Vagina (tissue), 2 donors: ENCODE measurements at places on chromosomes 12 and 14.

DNA sequence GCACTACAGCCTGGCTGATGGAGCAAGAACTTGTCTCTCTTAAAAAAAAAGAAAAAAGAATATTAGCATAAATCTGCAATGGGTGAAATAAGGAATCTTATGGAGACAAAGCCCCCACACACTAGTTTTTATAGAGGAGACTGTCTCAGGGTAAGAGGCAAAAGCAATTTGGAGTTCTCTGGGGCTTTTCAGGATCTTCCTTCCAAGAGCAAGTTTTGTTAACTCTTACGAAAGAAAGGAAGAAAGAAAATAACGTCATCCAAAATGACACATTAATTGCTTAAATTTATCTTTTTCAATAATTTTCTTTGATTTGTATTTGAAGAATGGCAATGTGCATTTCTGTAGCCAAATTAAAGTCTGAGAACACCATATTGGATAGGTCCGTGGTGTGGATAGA lies 3.8 kb downstream of the PDE6H start:
- no peak for DNase-seq

DNA sequence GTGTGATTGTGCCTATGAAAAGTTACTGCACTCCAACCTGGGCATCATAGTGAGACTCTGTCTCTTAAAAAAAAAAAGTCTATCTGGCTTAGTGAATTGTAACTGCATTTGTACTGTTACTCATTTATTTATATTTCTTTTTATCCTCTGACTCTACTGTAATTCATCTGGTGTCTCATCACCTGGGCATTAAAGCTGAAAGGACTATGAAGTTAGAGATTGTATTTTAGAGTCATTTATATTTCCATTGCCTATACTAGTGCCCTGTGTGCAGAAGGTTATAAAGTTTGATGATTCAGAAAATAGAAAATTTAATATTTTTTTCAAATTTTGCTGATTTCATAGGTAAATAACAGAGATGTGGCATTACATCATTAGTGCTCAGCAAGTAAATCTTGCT lies 30.2 kb downstream of the BICDL1 start:
- DNase-seq, result no peak

- DNase-seq, result no peak
Measured at GRCh38 chr12:110287986-110288385, 6.9 kb downstream of the ATP2A2 start.

- no peak for DNase-seq
Measured at GRCh38 chr12:24408305-24408704, 458.8 kb upstream of the SOX5 start.

- no peak for DNase-seq
Measured at GRCh38 chr14:100110816-100111215, 45.6 kb downstream of the EVL start.

- no peak for DNase-seq
Measured at GRCh38 chr12:110756611-110757010, 13.9 kb upstream of the PPP1CC start.
